ENCODE measurements at places on chromosomes 16 and 17.

- DNase-seq, result no peak
Measured at GRCh38 chr17:80633207-80633606, 88.6 kb downstream of the RPTOR start.

DNA sequence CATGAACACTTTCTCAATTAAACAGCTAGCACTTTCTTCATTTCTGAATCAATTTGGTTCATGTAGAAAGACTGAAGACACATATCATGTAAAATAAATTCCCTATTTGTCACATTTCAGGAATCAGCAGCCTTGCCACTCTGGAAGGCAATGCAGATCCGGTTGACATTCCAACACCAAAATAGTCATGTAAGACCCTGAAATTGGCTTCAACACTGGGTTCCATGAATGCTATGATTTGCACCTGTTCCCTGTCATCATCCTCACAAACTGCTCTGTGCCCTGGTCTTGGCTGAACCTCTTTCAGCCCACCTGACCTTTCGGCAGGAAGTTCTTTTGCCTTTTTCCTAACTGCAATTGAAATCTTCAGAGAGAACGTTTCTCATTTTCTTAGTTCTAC lies 156.9 kb downstream of the CDH8 start:
- no peak for DNase-seq

- no peak for DNase-seq
Measured at GRCh38 chr16:4767872-4768548, 1.0 kb upstream of the ZNF500 start.

GRCh38 chr16:55835581-55835980 lies 2.7 kb upstream of the CES1 start:
- no peak for DNase-seq

Measured in activated CD4-positive, alpha-beta T cell treated with anti-CD3 and anti-CD28 coated beads, Interleukin-2, amount 50 U/mL, for 24 hours (primary cell).